ENCODE measurements at places on chromosomes 3 and 15.

GRCh38 chr3:104796556-104796955, 570.2 kb upstream of the ALCAM start:
- no peak for DNase-seq

DNA sequence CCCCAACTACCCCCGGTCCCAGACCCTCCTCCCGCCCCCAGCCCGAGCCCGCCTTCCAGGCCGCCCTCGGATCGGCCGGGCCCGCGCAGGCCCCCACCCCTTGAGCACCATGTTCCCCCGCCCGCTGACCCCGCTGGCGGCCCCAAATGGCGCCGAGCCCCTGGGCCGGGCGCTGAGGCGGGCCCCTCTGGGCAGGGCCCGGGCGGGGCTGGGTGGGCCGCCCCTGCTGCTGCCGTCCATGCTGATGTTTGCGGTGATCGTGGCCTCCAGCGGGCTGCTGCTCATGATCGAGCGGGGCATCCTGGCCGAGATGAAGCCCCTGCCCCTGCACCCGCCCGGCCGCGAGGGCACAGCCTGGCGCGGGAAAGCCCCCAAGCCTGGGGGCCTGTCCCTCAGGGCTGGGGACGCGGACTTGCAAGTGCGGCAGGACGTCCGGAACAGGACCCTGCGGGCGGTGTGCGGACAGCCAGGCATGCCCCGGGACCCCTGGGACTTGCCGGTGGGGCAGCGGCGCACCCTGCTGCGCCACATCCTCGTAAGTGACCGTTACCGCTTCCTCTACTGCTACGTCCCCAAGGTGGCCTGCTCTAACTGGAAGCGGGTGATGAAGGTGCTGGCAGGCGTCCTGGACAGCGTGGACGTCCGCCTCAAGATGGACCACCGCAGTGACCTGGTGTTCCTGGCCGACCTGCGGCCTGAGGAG, 472 bp downstream of the CHST14 start:
- DNase-seq, result peak; percentile 64

DNA sequence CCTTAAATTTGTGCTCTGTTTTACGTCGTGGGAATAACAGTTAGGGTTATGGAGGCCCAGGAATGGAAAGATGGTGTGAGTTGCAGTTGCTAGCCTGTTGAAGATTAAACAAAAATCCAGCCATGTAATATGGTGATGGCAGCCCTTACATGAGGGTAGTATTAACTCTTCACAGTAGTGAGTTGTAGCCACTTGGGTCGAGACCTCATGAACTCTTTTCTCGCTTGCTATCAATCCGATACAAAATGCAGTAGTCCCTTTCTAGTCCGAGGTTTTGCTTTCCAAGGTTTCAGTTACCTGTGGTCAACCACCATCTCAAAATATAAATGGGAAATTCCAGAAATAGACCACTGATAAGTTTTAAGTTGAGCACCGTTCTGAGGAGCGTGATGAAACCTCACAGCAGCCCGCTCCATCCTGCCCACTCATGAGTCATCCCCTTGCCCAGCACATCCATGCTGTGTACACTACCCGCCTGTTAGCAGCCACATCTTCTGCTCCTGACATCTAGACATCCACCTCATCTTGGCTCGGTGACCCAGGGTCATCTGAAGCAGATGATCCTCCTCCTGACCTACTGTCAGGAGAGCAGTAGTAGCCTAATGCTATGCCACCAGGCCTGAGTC, 177.9 kb downstream of the CDIN1 start:
- no peak for DNase-seq

DNA sequence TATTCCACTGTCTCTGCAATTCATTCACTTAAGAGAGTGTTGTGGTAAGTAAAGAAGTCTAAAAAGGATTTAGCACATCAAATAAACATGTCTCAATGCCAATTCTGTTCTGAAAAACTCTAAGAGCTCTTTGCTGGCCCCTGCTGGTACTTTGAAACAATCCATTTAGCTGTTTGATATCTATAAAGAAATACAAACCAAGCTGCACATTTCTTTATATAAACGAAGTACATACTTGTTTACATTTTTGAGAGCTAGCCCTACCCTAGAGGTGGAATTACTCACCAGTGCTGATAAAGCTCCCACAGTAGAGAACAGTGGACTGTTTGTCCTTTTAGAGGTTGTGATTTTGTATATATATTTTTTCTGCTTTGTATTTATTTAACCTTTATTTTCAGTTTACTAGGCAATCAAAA, 75.5 kb downstream of the NEDD4 start:
- DNase-seq, result peak; percentile 33

DNA sequence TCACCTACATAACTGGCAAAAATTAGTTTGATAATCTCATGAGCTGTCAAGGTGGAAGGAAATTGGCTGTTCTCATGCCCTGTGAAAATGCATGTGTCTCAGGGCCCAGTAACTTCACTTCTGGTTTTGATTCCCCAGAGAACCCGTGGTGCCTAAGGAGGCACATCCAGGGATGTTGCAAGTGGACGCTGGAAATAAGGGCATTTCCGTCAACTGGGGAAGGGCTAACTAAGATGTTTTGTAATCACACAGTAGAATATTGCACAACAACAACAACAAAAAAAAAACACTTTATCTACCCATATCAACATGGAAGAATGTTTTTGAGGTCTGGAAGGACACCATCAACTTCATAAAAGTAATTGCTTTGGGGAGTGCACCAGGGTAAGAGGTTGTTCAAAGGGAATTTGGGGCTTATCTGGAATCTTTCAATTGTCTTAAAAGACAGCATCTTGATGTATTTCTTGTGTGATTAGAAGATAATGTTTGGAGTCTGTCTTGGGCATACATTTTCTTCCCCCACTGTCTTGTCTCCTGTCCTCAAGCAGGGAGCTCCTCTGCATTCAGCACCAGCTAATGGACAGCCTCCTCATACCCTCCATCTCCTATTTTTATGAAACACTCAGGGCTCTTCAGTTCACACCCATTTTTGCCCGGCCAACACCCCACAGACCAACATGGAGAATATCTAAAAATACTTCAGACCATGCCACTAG, 37.2 kb upstream of the PRR20G start:
- no peak for DNase-seq

- DNase-seq, result no peak
Measured at GRCh38 chr15:61750271-61751084, 309.8 kb downstream of the VPS13C start.

DNA sequence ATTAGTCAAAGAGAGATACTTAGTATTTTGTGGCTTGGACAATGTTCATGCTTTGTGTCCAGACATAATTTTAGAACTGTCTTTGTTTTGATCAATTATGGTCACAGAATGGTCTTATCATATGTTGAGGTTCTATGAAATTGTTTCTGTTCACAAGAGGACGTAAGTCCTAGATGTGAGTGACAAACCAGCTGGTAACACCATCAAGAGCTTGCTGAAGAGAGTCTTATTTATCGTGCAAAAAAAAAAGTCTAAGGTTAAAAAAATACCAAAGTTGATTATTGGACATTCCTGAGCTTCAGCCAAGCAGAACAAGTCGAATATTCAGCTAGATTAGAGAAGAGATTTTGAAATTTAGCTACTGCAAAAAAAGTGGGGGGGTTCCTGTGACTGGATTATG, 495.9 kb upstream of the NAALADL2 start:
- DNase-seq, result no peak

DNA sequence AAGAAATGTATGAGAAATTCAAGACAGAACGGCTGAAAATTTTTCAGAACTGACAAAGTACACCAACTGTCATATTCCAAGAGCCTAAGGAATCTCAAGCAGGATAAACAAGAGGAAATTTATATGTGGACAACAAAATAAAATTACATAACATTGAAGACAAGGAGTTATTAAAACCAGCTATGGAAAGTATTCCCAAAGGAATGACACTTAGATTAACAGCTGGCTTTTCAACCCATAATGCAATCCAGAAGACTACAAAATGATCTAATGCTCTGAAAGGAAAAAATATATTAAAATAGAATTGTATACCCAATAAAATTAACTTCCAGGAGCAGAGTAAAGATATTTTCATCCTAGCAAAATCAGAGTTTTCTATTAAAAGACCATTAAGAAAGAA, 132.2 kb upstream of the BNIP2 start:
- no peak for DNase-seq

- peak; percentile 27 for DNase-seq
Measured at GRCh38 chr3:31377045-31377642, 155.6 kb upstream of the STT3B start.

- DNase-seq, result peak; percentile 76
Measured at GRCh38 chr15:42010434-42010833, 10.4 kb downstream of the PLA2G4E start.

DNA sequence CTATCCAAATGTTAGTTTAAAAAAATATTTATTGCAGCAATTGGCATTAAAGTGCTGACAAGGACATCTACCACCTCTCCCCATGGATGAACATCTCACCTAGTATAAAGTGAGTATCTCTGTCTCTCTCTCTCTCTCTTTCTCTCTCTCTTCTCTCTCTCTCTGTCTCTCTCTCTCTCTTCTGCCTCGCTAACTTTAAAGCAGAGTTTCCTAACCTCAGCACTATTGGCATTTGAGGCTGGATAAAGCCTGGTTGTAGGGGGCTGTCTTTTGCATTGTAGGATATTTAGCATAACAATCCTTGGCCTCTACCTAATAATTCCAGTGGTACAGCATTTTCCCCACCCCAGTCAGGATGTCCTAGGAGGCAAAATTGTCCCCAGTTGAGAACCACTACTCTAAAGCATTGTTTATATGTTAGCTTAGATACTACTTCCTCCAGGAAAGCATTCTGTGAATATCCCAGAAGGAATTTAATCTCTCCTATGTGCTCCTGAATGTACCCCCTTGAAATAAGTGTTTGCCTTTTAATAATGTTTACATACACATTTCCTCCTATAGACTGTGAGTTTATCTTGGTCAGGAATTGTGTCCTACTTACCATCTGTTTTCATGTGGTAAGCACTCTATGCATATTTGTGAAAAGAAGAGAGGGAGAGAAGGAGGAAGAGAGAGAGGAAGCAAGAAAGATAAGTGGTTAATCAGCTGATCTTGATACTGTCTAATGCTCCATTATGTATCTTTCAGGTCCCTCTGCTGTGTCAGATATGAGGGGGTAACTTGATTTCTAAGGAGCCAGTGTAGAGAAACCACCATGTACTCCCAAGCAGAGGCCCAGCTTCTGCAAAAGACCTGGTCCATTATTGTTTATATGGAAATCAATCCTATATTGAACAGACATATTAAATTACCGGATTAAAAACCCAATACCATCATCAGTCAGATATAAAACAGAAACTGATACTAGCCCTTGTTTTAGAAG, 346.6 kb downstream of the RBMS3 start:
- no peak for DNase-seq

- no peak for DNase-seq
Measured at GRCh38 chr15:85324202-85324601, 56.2 kb upstream of the AKAP13 start.

- no peak for DNase-seq
Measured at GRCh38 chr3:47247131-47248064, 35.2 kb downstream of the KIF9 start.

DNA sequence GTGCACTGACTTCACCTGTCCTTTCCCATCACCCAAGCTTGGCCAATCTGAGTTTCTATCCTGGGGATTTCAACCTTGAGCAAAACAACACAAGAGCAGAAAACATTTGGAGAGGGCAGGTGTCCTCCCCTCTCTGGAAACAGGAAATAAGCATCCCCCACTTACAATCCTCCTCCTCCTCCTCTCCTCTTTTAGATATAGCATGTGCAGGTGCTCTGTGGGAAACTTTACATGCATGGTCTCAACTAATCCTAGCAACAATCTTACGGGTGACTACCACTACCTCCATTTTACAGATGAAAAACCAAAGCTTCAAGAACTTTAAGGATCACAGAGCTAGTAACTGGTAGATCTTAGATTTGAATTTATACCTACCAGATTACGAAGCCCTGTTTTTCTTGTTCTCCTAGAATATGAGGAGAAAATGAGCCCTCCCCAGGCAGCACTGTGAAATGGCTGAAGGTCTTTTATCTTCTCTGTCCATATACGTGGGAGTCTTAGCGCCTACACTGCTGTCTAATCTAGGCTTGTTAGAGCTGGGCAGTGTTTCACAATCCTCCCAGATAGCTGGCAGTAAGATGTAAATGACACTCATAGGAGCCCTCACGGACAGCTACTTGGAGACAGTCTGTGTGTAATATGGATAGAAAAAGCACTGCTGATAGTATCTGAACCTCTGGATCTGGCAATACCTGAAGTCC, 301.2 kb upstream of the PROK2 start:
- DNase-seq, result no peak

GRCh38 chr3:59695860-59696259, 646.0 kb upstream of the CFAP20DC start:
- no peak for DNase-seq

DNA sequence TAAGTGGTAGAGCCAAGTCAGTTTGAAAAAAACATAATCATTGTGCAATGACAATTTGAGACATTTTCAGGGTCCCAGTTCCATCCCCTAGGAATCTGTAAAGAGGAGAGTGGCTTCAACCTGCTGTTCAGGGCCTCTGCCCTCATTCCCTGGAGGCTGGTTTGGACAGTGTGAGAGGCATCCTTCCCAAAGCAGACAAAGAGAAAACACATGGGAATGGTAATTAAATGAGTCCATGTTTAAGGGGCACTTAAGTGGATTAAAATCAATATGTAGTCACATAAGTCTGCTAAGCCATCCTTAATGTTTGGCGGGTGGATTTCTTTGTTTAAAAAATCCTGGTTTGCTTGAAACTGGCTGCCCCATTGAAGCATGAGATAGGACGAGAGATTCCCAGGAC, 146.3 kb upstream of the CTDSPL start:
- DNase-seq, result no peak

DNA sequence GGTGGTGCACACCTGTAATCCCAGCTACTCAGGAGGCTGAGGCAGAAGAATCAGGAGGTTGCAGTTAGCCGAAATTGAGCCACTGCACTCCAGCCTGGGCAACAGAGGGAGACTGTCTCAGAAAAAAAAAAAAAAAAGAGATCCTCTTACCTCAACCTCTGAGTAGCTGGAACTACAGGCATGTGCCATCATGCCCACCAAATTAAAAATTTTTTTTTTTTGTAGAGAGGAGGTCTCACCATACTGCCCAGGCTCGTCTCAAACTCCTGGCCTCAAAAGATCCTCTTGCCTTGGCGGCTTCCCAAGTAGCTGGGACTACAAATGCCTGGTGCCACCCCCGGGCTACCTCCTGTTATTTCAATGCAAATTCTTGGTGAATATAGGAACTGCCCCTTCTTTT, 1.5 kb downstream of the UMPS start:
- no peak for DNase-seq

GRCh38 chr3:149575213-149575960, 82.4 kb downstream of the WWTR1 start:
- peak; percentile 17 for DNase-seq

DNA sequence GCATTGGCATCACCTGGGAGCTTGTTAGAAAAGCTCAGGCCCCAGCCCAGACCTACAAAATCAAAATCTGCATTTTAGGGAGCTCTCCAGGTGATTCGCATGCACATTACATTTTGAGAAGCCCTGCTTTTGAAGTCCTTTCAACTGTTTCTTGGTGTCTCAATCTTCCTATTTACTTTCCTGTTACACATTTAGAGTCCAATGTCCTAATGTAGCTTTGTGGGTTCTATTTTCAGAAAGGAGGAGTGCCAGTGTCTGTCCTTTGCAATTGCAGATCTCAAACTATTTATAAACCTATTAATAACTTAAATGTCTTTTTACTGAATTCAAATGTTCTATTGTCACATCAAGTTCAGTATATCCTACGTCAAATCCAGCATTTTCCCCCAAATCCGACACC, 27.8 kb upstream of the MYRIP start:
- DNase-seq, result no peak

GRCh38 chr3:13122081-13123012, 49.1 kb upstream of the IQSEC1 start:
- DNase-seq, result no peak

- peak; percentile 13 for DNase-seq
Measured at GRCh38 chr15:61390138-61390537, 161.0 kb upstream of the RORA start.

GRCh38 chr3:119238363-119238762, 2.3 kb downstream of the B4GALT4 start:
- DNase-seq, result no peak

All from GM12865 (cell line).